Activated gamma-delta T cell (primary cell): ENCODE measurements at places on chromosomes 5 and 9.

- DNase-seq: no peak
These were observed 173.1 kb upstream of the ANKRD55 start for GRCh38 chr5:56406221-56406620.

DNA sequence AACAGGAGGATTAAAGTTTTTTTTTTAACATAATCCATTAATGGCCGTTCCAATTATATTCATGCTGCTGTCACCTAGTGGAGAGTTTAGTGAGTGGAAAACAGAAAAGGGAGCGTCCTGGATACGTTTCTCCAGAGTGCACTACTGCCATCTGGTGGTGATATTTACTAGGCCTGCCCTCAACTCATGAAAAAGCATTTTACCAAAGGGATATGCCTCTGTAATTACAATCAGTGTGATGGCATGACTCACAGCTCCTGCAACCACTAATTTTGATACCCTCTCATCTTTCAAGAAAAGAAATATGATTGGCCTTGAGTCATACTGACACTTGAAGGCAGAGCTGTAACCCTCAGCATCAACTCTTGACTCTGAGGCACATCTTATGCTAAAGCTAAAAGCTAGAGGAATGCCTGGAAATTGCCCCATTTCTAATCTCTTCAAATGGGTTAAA, 20.1 kb downstream of the MINAR2 start:
- no peak for DNase-seq

- no peak for DNase-seq
These were observed 1.8 kb downstream of the HSPB3 start for GRCh38 chr5:54457094-54457862.

DNA sequence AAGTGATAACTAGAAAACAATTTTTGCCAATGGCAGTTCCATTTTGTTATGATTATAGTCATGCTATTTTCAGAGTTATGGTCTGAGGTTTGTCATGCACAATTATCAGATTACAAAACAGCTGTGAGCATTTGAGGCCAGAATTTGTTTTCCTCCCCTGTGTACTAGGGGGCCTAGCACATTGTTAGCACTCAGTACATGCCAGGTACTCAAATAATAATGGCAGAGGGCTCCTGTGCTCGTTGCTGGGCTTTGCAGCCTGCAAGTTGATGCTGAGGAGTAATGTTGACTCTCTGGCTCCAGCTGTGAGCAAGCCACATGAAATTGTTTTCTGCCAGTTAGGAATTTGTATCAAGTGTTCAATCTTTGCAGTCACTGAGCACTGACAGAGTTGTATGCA, 6.9 kb downstream of the DNAI1 start:
- no peak for DNase-seq
